ENCODE measurements at places on chromosomes 2 and 18.
A peak's percentile ranks its signal among the peaks of the same experiment; 100 is the strongest.

DNA sequence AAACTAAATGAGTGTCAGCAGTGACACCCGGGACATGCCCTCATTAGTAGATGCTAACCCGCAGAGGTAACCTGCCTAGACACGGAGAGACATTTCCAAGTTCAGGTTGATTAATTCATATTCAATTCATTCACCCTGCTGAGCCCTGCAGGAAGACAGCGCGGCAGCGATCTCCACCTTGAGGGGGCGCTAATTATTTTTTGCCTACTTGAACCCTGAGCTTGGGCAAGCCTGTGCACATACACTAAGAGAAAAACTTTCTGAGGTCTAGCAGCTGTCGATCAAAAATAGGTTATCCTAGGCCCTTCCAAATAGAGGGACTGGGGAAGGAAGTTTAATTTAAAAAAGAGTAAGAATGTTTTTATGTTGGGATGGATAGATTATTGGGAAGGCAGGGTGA is 1.3 kb upstream of the LYPD6 start:
- no peak for DNase-seq

DNA sequence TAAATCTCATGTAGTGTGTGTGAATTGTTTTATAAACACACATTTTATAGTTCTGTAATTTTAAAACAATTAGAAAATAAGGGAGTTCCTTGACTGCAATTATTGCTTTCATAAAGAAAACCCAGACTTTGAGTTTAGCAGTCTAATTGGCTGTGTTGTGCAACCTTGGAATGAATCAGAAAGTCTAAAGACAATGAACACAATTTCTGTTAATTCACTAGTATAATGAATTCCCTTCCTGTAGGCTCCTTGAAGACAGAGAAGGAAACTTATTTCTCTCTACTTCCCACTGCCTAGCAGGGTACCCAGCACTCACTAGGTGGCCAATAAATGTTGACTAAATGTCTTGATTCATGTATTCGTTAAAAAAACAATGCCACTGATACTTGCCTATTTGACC is 79.9 kb downstream of the ANTXR1 start:
- DNase-seq = no peak

DNA sequence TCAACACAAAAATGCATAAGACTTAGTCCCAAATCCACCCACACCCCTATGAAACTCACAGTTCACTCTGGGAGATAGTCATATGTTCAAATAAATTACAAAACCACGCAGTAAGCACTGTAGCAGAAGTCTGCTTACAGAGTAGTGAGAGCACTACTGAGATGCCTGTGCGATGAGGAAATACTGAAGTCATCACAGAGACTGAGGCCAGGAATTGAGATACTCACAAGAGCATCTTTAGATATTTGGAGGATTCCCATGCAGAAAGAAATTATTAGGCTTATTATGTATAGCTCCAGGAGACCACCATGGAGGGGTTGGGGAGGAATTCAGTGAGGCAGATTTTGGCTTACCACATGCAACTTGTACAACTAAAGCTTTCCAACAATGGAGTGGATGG is 82.3 kb downstream of the ANTXR1 start:
- DNase-seq = no peak

DNA sequence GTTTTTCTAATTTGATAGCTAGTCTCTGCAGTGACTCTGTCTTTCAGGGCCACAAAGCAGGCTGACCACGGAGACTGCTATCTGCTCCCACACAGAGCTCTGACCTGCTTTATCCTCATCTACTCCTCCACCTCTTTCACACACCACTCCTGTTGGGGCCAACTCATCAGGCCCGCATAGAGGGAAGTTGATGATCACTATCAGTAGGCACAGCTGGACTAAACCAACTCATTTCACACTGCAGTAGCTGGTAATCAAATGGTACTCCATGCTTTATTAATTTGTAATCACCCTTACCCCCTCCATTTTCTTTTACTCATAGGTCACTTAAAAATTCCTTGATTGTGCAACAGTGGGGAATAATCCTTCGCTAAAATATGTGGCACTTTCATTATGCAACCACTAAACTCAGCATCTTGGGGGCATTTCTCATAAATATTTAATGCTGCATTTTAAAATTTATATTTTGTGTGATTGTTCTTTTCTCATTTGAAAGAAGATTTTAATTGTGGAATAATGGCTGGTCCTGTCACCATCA is 249.8 kb upstream of the GCFC2 start:
- DNase-seq = no peak

GRCh38 chr2:219448776-219449341 is 14.2 kb downstream of the SPEG start:
- DNase-seq = peak; percentile 62

GRCh38 chr2:135099802-135100483 is 47.9 kb downstream of the RAB3GAP1 start:
- no peak for DNase-seq

DNA sequence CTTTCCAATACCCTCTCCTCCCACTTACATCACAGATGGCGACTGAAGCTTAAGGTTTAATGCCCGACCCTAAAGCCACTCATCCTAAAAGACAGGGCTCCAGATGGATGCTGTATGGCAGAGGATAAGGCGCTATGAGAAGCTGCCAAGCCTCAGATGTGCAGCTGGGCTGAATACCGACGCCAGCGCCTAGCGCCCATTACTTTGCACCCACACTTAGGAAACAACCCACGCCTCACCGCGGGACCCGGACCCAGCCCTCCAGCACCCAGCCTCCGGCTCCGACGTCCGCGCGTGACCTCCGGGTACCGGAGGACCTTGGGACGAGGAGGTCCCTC is 335 bp downstream of the TRAK2 start:
- no peak for DNase-seq

DNA sequence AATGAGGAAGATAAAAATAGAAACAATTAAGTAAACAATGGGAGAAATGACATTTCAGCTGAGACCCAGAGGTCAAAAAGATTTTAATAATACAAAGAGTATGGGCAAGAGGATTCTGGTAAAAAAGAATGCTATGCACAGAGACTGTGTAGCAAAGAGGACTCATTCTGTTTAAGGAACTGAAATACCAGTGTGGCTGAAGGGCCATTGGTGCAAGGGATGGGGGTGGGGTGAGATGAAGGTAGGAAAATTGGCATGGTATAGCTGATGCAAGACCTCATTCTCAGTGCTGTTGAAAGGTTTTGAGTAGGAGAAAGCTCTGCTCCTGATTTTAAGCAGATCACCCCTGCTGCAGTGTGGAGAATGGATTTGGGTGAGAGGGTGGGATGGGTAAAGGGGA is 10.8 kb downstream of the GALNT1 start:
- peak; percentile 51 for DNase-seq

- peak; percentile 63 for DNase-seq
Observed at GRCh38 chr2:105857076-105857740, 112.5 kb downstream of the NCK2 start.

DNA sequence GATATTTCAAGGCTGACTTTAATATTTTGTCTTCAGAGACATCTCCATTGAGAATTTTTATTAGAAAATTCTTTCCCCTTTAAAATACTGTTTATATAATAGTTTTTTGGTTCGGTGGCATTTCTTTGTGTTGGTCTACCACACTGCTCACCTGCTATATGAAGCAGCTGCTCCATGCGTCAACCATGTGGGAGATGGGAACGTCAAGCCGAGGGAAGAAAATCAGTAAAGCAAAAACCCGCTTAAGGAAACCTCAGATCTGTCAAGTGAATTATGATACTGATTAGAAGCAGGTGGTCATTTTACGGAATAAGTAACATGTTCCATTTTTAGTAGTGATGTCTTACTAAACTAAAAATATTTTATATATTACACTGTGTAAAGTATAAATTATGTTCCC is 5.6 kb upstream of the TMEM17 start:
- DNase-seq = no peak

DNA sequence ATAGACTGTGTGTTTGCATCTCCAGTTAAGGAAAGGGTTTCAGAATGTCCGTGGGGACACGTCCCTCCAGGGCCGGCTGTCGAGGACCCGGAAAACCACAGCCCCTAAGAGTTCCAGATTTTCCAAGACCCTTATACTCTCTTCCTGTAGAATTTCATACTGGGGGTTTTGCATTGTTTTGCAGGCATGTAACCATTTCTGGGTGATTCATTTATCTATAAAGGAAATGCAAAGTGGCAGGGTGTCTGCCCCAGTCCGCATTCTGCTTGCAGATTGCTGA is 8.5 kb downstream of the SP9 start:
- DNase-seq = no peak
